ENCODE measurements at places on chromosomes 4 and X.
A peak's percentile ranks its signal among the peaks of the same experiment; 100 is the strongest.

DNA sequence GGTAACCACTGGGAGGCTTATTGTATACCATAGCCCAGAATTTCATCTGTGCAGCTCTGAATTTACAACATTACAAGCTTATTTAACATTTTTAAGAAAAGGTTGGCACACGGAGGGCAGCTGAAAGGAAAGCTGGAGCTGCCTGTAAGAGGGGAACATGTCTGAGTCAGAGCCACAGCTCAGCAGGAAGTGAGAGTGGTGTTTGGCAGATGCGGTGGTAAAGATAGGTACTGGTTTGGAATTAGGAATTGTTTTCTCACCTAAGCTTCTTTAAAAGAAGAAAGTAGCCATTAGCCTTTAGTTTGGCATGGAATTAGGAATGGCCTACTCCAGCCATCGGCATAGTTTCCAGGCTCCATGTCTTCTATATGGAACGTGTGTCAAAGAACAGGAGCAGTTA is 172.5 kb upstream of the ANXA3 start:
- no peak for DNase-seq

DNA sequence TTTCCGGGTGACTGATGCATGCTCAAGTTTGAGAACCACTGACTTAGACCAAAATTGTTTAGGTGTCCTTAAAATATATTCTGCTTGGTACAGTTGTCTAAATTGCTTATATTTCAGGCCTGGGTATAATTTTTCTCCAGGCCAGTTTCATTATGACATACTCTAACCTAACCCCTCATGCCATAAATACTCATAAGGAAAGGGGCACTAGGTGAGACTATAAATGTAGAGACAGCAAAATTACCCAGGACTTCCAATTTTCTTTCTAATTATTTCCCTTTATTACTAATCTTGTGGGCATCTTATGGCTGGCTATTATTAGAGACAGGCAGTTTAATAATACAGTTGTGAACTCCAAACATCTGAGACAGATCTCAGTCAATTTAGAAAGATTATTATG is 150.2 kb downstream of the RRAGB start:
- DNase-seq: no peak

GRCh38 chr4:80731436-80731835 is 299.1 kb upstream of the BMP3 start:
- no peak for DNase-seq

- DNase-seq: no peak
Measured at GRCh38 chrX:41655631-41656030, 33.1 kb upstream of the GPR34 start.

DNA sequence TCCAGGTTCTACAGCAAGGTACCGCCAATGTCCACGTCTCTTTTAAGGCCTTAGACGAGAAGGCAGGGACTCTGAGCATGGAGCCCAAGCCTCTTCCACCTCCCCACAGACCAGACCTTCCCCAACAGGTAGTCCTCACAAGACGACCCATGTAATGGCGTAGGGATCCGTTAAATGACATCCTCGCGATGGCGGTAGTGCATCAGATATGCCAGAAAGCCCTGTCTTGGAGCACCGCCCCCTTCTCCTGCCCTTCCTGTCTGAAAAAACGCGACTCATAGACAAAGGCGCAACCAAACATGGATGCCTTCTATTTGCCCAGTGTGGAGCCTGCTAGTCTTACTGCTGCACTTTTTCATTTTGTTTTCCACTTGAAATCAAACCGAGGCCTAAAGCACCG is 185.4 kb downstream of the OR13H1 start:
- peak; percentile 56 for DNase-seq

- DNase-seq: no peak
Measured at GRCh38 chr4:76896614-76897535, 1.1 kb downstream of the SOWAHB start.

GRCh38 chr4:16488084-16488483 is 261.8 kb upstream of the TAPT1 start:
- DNase-seq: no peak

GRCh38 chr4:73583666-73584065 is 36.6 kb downstream of the RASSF6 start:
- DNase-seq: no peak

DNA sequence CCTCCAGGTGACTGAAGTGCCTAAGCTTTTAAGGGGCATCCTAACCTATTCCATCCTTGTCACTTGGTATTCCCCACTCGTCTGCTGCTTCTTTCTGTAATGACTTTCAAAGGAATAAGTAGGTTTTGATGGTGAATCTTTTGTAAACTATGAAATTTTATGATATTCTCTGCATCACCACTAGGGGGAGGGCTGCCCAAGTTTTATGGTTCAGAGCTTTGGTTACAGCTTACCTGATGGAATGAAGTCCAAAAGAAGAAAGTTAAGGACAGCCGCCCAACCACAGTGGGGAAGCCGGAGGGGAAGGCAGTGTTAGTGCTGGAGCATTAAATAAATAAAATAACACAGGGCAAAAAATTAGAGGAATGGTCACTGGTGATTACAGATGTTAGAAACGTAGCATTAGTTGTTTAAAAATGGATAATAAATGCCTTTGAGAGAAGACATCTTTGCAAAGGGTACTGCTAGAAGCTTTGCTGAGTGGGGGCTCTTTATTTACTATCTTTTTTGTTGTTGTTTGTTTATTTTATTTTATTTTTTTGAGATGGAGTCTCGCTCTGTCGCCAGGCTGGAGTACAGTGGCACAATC is 204.9 kb downstream of the GBA3 start:
- DNase-seq: peak; percentile 22

DNA sequence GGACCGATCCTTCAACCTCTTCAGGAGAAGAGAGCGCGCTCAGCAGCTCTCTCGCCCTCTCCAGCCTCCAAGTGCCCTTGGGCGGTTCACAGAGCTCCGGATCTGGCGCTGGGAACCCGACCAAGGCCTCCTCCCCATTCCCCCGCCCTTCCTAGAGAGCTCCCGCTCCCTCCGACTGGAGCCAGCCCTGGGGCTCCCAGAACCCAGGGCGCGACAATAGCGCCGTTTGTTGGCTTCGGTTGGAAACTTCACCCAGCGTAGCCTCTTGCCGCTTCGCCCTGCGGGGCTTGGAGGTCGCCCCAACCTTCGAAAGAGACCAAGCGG is 3.1 kb upstream of the SOX3 start:
- no peak for DNase-seq

GRCh38 chrX:19212037-19212436 is 89.8 kb upstream of the ADGRG2 start:
- no peak for DNase-seq

DNA sequence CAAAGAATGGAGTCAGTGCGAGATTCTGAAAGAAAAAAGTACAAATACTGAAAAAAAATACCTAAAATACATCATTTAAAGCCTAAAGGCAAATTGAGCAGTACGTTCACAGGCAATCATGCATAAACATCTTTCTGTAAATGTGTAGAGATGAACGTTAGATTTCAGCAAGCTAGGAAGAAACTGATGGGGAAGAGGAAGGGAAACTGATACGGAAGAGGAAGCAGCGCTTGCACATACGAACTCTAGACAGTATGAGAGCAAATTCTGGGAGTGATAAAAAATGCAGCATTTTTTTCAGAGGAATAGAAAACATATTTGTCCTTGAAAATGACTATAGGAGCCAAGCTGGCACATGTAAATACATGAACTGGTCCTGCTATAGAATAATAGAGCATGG is 9.4 kb downstream of the ANKRD50 start:
- DNase-seq: no peak

DNA sequence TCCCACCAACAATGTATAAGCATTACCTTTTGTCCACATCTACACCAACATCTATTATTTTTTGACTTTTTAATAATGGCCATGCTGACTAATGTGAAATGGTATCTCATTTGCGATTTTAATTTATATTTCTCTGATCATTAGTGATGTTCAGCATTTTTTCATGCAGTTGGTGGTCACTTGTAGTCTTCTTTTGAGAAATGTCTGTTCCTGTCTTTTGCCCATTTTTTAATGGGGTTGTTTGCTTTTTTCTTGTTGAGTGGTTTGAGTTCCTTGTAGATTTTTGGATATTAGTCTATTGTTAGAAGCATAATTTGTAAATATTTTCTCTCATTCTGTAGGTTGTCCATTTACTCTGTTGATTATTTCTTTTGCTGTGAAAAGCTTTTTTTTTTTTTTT is 36.8 kb upstream of the PDLIM5 start:
- no peak for DNase-seq

DNA sequence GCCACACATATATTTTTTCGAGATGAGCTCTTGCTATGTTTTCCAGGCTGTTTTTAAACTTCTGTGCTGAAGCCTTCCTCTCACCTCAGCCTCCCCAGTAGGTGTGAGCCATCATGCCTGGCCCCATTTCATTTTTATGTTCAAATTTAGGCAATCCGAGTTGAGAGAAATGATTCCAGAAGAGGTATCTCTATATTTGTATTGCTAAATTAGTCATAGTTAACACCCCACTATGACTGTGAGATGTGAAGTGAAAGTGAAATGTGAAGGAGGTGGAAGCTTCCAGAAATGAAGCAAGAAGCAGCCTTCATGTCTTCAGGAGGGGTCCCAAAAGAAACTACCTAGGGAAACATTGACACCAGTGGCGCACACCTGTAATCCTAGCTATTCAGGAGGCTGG is 17.7 kb downstream of the APELA start:
- no peak for DNase-seq

GRCh38 chr4:110869862-110870572 is 247.1 kb upstream of the PITX2 start:
- DNase-seq: no peak

GRCh38 chr4:24265989-24266388 is 318.4 kb downstream of the DHX15 start:
- no peak for DNase-seq
